ENCODE measurements at places on chromosomes 7 and 10.

GRCh38 chr10:44978570-44979280 is at the start of gene DEPP1:
Gene DEPP1, minus strand, starts transcription at chr10:44978809. Its CDS starts 779 bp downstream, at chr10:44978030.
- DNase-seq, result no peak

GRCh38 chr7:141584935-141585334 is 33.7 kb downstream of the AGK start:
- no peak for DNase-seq

- DNase-seq, result no peak
Observed at GRCh38 chr10:16632996-16633395, 111.3 kb upstream of the C1QL3 start.

- DNase-seq, result no peak
Observed at GRCh38 chr7:159030490-159031134, 114.1 kb downstream of the VIPR2 start.

DNA sequence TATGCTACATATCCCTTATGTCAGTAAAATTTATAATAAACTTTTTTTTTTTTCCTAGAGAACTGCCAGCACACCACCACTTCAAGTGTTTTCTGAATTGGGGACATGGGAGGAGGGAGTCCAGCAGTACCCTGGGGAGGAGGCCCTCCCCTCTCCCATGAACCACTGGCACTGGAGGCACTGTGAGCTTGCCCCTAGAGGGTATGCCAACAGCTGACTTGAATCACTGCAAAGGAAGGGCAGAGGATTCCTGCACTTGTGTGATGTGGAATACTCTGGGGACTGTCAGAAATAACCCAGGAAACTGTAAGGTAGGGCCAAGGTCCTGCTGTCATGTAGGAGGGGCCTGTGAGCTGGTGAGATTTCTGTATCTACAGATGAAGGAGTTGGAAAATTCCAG is 8.5 kb upstream of the ARMS2 start:
- no peak for DNase-seq

GRCh38 chr7:81811956-81812865 is 42.4 kb upstream of the HGF start:
- DNase-seq, result no peak

- no peak for DNase-seq
Observed at GRCh38 chr7:45203459-45203858, 45.9 kb downstream of the RAMP3 start.

All from GM04503 (cell line).